ENCODE measurements at places on chromosomes 3 and 15.

DNA sequence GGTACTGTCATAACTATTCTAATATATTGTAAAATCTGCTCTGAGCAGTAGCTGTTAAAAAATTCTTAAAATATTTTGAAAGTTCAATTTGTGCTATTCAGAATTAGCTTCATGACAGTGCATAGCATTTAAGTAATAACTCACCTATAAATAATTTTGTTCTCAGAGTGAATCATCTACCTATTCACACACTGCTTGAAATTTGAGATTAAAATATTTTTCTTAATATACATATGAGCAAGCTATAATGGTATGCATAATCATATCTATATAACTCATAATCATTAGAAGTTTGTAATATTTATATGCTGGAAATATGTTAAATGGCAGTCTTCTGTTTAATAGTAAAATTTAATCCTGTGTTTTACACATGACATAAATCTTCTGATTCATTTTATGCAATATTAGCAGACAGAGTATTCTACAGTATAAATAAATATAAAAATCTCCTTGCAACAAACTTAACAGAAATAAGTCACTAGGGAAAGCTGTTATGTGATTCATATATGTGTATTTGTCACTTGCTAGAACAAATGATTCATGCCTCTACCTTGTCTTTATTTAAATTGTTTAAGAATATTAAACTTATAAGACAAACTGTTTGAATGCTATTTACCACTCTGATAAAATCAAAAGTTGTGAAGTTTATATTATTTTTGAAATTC is 710.8 kb downstream of the PLOD2 start:
- no peak for DNase-seq

GRCh38 chr3:154137036-154137435 is 15.8 kb downstream of the ARHGEF26 start:
- no peak for DNase-seq

DNA sequence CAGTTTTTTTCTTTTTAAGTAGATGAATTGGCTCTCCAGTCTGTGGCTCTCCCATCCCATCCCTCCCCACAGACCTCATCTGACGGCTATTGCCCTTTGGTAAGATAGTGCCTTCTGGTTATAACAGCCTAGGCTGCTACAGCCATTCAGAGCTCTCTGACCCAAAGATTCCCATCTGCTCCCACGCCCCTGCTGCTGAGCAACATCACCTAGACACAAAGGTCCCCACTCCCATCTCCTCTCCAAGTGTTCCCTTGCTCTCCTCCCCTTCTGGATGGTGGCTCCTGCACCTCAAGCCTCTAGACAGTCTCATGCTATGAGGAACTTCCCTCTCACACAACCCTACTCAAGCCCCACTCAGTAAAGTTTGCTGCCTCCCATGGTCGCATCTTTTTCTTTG is 23.7 kb downstream of the FBXW12 start:
- no peak for DNase-seq

GRCh38 chr3:117074826-117075225 is 365.2 kb downstream of the TUSC7 start:
- DNase-seq, result no peak

GRCh38 chr3:106748472-106749262 is 628.6 kb upstream of the CCDC54 start:
- no peak for DNase-seq

- DNase-seq, result no peak
Measured at GRCh38 chr3:170426240-170426797, 7.7 kb downstream of the CLDN11 start.

DNA sequence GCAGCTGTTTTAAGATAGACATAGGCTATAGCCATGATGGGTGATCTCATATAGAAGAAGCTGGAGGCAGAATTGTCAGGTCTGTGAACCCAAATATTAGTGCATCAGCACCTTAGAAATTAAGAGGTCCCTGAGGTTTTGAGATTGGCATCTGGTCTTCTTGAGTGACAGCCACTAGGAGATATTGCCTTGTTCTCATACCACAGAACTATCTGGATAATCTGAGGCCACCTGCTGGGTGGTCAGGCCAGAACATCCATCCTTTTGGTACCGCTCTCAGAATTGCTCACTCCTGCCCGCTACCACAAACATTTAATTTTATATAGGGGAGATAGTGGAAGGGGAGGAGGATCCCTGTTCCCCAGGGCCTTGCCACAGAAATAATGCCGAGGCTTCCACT is 210.6 kb upstream of the ZPLD1 start:
- no peak for DNase-seq

DNA sequence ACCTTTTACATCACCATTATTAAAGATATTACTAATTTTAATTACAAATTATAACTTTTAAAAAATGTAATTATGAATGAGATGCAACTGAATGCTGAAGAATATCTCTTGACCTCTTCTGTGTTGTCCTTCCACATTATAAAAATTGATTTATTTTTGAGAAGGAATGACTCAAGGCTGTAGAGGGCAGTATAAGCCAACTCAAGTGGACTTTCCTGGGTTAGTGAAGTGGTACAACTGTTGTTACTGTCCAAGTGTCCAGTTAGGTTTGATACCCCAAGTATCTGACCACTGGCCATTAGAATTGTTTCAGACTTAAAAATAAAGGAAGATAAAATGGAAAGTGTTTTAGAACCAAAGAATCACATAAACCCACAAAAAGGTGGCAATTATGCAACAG is 51.9 kb downstream of the BBX start:
- no peak for DNase-seq

DNA sequence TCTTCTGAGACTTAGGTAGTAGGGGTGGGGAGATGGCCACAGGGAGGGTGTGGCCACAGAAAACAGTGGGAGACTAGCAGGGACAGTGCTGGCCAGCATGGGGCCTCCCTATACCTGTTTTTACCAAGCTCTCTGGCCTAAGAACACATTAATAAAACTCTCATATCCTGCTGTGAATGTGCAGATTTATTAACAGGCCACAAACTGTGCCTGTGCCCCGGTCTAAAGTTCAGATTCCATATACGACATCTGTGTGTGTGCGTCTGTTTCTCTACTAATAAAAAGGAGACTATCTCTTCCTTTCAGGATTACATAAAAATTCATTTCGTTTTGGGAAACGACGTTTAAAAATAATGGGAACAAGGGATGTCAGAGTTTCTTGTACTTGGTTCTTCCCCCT is 92.8 kb upstream of the ADAMTS17 start:
- no peak for DNase-seq

- no peak for DNase-seq
Measured at GRCh38 chr3:11717301-11717700, 73.6 kb upstream of the VGLL4 start.

DNA sequence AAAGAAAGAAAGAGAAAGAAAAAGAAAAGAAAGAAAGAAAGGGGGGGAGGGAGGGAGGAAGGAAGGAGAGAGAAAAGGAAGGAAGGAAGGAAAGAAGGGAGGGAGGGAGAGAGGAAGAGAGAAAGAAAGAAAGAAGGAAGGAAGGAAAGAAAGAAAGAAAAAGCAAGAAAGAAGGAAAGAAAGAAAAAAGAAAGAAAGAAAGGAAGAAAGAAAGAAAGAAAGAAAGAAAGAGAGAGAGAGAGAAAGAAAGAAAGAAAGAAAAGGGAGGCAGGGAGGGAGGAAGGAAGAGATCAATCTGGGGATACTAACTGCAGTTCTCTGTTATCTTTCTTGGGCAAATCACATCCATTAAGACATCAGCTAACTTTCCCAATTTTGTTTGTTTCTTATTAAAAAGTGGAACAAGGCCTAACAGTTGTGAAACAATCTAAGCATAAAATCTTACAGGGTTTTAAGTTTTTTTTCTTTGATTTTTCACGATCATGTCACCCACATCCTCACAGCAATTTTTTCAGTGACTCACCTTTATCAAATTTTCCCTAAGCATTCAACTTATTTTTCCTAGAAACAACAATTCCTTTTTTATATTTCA is 36.8 kb downstream of the TBC1D2B start:
- no peak for DNase-seq

DNA sequence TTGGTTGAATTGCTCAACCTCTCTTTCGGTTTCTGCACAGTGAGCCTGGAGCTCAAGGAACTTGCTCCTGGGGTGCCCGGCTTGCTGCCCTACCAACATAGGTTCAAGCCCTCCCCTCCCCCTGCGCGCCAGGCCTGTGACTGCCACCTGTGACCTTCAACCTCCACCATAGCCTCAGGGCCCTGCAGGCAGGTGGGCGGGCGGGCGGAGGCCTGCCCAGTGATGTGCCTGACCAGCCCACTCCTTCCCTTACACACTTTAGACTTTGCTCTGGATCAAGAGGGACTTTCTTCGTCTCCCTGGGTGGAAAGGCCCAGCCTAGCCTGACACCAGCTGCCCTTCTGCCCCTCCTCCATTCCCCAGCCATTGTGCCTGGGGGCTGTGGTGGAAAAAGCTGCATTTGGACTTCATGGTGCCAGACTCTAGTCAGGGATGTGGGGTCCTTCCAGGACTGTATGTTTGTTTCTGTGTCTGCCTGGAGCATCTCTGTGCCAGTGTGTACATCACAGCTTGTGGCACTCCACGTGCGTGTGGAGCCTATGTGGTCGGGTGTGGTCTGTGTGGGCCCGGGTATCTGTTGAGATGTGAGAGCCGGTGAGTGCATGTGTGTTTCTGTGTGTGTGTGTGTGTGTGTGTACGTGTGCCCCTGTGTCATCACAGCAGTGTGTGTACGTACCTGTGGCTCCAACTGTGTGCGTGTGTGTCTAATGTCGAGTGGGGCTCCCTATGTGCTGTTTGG is 9.5 kb downstream of the PRKCD start:
- DNase-seq, result no peak

DNA sequence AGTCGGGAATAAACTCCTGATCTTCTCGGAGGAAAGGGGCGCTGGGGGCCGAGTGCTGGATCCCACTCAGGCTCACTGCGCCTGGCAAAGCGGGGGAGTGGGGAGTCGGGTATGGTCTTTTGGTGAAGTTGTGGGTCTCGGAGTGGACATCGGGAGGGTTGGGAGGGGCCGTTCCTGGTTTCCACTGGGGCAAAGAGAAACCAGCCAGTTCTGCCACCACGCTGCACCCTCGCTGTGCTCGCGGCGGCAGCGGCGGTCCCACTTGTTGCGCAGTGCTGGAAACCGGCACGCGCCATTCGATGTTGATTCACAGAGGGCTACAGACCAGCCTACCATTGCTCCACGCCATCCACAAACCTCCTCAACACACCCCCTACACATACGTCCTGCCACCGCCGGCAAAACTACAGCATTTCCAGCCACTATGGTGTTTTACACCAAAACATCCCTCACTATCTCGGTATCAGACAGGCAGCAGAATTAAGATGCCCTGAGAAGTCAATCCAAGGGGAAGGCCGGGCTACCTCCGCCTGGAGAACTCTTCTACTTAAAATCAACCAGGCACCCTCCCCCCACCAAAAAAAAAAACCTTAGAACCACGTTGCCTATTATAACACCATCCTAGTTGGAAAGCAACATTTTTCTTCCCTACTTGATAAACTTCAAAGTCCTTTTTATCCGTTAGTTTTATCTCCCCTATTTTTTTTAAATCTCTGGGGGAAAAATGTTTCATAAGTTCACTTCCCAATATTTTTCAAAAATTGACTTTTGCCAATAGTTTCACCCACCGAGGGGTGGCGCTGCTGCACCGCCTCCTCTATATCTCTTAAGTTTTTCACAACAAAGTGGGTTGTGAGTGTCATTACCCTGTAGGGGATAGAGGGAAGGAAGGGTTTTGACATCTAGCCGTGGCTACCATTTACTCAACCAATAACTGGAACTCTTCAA is 3.6 kb downstream of the BCL6 start:
- DNase-seq, result peak; percentile 75

DNA sequence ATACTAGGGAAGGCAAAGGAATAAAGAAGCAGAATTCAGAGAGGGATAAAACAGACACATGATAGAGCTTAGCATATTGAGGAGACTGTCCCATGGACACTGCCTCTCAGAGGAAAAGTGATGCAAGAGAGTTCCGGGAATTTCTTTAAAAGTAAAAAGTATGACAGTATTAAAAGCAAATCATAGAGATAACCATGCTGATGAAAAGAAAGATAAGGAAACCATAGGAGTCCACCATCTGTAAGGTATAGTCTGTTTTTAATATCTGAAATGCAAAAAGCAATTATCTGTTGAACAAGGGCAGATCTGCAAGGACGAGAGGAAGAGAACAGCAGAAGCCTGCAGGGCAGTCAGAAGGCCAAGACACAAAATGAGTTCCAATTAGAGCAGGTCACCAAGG is 495.9 kb upstream of the GOLIM4 start:
- DNase-seq, result no peak

DNA sequence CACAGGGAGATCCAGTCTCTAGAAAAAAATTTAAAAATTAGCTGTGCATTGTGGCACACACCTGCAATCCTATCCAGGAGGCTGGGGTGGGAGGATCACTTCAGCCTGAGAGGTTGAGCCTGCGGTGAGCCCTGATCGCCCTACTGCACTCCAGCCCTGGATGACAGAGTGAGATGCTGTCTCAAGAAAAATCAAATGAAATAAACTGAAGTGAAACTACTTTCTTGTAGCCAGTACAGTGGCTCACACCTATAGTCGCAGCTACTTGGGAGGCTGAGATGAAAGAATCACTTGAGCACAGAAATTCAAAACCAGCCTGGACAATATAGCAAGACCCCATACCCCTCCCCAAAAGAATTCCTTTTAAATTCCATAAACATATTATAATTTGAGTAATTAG is 35.4 kb downstream of the SMARCC1 start:
- no peak for DNase-seq

- no peak for DNase-seq
Measured at GRCh38 chr3:65936908-65937638, 101.6 kb downstream of the MAGI1 start.

DNA sequence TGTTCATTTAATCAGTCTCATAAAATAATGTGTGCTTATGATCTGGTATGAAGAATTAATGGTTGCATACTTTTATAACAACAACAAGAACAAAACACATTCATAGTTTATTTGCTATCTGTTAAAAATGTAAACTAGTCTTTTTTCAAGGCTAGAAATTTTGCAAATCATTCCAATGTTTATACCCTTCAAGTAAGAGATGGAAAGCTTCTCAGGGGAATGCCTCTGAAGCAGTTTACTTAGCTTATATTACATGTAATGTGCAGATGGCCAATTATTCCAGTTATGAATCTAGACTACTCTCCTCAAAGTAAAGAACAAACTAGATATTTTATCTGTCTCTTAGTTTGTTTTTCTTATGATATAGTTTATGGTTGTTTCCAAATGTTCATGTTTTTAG is 575.4 kb downstream of the NAALADL2 start:
- DNase-seq, result no peak

DNA sequence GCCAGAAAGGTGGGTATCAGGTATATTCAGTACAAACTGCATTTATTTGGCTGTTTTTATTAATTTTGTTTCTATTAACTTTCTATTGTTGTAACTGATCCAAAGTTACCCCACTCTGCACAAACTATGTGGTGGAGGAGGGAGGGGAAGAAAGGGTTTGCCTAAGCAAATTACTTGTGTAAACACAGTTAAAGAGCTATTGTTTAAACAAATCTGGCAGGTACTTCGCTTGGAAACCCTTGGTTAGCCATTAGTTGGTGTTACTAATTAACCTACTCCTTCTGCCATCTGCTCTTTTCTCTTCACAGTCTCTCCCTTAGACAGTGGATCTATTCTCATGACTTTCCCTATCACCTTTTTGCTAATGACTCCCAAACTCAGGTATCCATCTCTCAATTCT is 328.4 kb upstream of the NECTIN3 start:
- DNase-seq, result no peak

GRCh38 chr3:152835601-152836102 is 721 bp downstream of the P2RY1 start:
- no peak for DNase-seq

GRCh38 chr3:64316971-64317370 is 91.7 kb upstream of the PRICKLE2 start:
- DNase-seq, result no peak

Measured in breast epithelium (tissue), 4 donors.